NCI-H2171 treated with DMSO at 0.1 percent for 48 hours (cell line): ENCODE measurements at places on chromosomes 2 and 18.

DNA sequence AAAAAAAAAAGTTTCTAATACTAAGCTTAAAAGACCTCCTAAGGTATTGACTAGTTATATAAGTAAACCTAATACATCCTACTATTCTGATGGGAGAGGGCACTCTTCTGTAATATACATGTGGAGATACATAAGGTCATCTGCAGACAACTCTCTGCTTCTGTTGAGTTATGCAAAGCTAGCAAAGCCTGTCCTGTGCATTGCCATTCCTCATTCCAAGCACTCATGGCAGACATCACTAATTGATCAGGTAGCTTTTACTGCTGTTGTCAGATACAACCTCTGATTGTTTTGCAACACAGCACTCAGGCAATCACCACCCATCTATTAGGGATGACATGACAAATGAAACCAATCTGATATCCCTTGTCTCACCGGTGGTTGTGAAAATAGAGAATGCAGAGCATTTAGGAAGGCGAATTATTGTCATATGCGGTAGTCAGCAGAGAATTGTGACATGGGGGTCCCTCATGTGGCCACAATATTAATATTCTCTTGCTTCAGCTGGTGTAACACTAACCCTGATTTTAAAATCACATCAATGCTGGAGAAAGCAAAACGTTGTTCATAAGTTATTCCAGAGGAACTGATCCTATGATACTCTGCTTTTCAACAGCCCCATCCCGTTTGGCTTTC lies 416.5 kb upstream of the GYPC start:
- no peak for DNase-seq

- DNase-seq = no peak
Measured at GRCh38 chr2:30428827-30429461, 18.1 kb upstream of the LCLAT1 start.

GRCh38 chr2:767440-767839 lies 90.2 kb upstream of the TMEM18 start:
- DNase-seq = peak; percentile 74

DNA sequence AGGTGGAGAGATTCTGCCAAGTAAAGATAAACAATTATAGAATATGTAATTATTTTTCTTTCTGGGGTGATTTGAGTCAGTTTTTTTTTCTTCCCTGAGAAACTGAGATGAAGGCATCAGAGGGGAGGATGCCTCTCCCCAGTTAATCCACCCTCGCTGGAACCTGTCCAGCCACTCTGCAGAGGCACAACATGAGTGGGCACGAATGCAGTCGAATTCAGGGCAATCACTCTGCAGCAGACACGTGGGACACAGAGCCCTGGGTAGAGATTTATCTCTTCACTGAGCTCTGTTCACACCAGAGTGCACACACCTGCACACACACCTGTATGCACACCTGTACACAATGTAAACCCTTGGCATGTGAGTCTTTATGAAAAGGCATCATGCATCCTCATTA lies 154.2 kb downstream of the DCDC2C start:
- DNase-seq = peak; percentile 5

- DNase-seq = no peak
Measured at GRCh38 chr2:240912878-240913809, 7.0 kb downstream of the CROCC2 start.

DNA sequence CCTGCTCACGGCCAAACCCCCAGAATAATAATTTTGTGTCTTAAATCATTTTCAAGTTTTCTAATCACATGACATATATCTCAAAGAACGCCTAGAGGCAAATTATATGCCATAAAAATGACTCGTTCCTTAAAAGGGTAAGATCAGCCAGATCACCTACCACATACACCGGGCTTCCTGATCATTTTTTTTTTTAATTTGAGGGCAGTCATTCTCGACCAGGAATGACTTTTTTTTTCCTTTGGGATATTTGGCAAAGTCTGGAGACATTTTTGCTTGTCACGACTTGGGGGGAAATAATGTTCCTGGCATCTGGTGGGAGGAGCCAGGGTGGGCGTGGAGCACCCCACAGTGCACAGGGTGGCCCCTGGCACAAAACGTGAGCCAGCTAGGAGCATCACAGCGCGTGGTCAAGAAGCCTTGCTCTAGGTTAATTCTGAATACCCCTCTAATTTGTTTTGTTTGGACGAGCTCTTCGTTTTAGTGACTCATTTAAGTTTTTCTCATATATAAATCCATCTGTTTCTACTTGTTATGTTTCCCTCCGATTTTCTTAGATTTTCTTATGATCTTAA lies 94.9 kb downstream of the TWIST2 start:
- no peak for DNase-seq

DNA sequence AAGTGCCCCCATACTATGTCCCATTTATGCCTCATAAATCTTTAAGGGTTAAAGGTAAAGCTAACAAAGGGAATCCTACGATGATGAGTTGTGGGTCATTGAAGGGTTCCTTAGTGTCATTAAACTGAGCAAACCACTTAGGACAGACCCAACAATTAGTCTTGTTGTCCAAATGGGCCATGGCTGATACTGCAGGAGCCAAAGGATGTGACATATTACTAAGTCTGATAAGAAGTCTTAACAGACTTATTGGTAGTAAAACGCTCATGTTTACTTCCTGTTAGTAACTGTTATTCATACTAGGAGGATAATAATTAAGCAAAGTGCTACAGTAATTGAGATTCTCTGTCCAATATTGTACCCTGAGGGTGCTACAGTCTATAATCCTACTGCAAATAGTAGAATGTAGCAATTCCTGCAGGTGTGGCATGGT lies 96.8 kb downstream of the PTPN4 start:
- DNase-seq = no peak

- DNase-seq = no peak
Measured at GRCh38 chr2:114724454-114724853, 282.0 kb downstream of the DPP10 start.

DNA sequence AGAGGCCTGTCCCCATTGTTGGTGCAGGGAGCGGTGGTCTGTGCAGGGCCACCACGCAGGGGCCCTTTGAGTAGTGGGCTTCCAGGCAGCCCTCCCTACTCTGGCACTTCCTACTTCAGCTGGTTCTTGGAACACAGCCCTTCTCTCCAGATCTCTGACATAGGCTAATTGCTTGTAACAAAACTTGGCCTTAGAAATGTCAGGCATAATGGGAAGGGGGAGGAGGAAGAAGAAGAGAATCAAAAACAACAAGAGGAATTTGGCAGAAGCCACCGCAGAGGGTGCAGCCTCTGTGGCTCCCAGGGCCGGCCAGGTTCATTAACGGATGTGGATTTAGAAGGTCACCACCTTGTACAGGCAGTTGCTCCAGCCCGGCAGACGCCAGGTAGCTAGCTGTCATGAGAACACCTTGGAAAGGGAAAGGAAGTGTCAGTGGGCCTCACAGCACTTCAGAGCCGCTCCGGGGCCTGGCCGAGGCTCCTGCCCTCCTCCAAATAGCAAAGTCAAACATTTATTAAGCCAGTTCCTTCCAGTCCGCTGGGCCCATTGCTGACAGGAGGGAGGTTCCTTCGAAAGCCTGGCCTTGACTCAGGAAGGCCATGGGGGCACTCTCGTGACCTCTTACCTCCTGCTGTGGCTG lies 7.4 kb downstream of the BOD1L2 start:
- DNase-seq = no peak

- no peak for DNase-seq
Measured at GRCh38 chr2:101012054-101012705, 10.1 kb downstream of the RPL31 start.

GRCh38 chr2:160561551-160562295 lies 68.1 kb upstream of the RBMS1 start:
- DNase-seq = no peak

GRCh38 chr2:198054299-198054698 lies 249.9 kb downstream of the PLCL1 start:
- DNase-seq = no peak

- peak; percentile 63 for DNase-seq
Measured at GRCh38 chr2:57720728-57721627, 325.6 kb upstream of the VRK2 start.

- DNase-seq = no peak
Measured at GRCh38 chr2:97970293-97971060, 25.3 kb downstream of the TMEM131 start.

DNA sequence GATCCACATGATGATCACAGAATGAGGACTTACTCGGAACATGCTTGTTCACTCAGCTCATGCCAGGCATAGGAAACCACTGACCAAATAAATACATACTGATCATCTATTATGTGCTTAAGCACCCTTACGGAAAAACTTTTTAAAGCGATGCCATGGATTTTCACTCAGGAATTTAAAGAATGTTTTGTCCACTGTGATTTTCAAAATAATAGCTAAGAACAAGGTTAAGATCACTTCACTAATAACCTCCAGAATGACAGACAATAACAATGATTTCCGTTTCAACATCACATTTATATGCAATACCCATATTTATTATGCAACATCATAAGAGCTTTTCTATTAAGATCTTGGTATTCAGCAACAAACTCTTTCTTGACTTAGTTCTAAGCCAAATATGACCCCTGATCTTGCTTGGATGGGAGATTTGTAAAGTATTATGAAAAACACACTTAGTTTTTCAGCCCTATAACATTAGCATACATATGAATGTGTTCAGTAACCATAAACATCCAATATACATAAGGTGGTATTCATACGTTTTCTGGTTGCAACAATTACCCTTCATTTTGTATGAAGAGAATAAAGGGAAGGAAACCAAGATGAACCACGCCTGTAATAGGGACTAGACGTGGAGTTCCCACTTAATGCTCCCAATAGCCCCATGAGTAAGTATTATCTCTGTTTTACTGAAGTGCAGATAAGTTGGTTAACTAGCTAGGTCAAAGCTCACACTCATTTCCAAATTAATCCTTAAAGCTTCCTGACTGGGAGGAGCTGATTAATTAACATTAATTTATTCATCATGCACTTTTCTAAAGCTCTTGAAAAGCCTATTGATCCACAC lies 1.9 kb downstream of the CD302 start:
- no peak for DNase-seq

DNA sequence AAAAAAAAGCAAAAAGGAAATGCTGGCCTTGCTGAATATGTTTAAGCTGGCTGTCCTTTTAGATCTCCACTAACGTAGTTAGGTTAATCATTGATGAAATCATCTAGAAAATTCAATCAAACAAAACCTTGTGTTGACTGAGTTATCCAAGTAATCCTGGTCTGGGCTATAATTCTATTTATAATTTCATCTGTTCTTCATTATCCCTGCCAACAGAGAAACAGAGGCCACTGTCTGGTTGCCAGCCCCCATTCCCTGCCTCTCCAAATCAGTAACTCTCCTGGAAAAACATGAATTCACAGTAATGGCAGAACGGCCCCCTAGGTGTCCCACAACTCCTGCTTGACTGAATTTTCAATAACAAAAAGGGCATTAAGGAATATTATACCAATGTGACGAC lies 24.6 kb downstream of the DOCK10 start:
- no peak for DNase-seq

- DNase-seq = no peak
Measured at GRCh38 chr18:55031164-55031563, 71.9 kb upstream of the CCDC68 start.

- DNase-seq = no peak
Measured at GRCh38 chr2:54073796-54074195, 41.6 kb upstream of the ACYP2 start.

- DNase-seq = no peak
Measured at GRCh38 chr2:102283996-102284395, 27.4 kb upstream of the IL1RL1 start.

GRCh38 chr2:218471982-218472381 lies 53.1 kb downstream of the VIL1 start:
- DNase-seq = no peak

GRCh38 chr2:110104025-110104771 lies 11.4 kb downstream of the MALL start:
- DNase-seq = no peak

- no peak for DNase-seq
Measured at GRCh38 chr2:96808176-96808837, 7.8 kb upstream of the CNNM3 start.

GRCh38 chr2:12288048-12288447 lies 428.7 kb upstream of the TRIB2 start:
- no peak for DNase-seq

DNA sequence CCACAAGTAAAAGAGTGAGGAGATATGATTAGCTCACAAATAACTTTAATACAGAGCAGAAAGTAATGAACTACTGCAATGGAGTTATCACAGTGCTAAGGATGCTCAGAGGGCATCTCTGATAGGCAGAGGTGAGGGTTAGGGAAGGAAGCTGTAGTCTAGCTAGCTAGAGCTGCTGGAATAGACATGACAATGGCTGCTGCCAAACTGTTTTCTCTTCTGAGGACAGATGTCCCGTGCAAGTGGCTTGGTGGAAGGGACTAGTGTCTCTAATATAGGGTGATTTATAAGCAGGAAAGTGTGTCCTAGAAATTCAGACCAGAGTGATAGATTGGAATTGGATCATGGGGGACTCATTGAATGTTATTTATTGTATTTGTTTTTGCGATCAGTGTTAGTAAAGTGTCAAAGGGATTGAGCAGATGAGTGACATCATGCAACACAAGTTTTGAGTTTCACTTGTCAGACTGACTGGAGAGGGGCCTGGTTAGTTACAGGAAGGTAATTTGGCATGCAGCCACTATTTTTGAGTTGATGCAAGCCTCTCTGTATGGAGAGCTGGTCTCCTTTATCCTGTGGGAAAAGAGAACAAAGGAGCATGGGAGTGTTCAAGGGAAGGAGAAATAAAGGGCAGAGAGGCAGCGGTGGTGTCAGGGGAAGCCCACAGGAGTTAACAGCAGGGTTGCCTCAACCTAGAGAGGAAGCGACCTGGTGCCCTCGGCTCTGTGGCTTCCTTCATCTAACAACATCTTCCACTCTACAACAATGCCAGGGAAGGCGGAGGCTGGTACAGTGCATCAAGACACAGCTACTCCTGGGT lies 1.9 kb downstream of the CTLA4 start:
- peak; percentile 53 for DNase-seq

DNA sequence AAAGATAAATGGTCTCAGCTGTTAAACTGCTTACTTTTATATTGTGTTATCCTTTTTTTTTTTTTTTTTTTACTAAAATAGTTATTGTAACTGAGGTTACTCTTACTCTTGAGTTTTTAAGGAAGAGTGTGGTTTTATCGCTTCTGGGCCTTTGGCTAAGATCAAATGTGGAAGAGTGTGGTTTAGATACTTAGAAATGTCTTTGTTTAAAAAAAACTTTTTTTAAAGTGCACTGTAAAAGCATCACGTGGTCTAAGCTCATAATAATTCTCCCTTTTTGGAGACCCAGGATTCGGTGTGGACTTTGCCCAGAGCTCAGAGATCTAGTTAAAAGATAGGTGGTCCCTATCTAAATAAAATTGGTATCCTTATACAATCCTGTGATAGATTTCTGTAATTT lies 11.9 kb upstream of the OXER1 start:
- DNase-seq = no peak

DNA sequence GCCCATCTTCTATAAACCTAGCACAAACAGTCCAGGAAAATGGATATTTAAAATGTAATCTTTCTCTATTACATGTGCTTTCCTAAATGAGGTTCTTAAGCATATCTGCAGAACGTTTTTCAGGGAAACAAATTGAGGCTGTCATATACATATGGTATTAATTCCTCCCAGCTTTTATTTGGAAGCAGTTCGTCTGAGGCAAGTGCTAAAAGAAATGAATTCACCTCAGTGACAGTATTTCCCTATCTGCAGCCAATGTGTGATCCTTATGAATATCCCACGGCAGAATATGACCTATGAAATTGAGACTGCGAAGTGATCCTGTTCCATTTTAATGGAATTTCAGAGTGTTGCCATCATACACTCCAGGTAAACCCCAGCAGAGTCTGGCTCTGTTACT lies 7.1 kb downstream of the MYOM1 start:
- no peak for DNase-seq
